Stimulated activated CD8-positive, alpha-beta memory T cell treated with anti-CD3 and anti-CD28 coated beads, Interleukin-15, amount 100 ng/mL, for 24 hours (primary cell): ENCODE measurements at places on chromosomes 16 and 17.

DNA sequence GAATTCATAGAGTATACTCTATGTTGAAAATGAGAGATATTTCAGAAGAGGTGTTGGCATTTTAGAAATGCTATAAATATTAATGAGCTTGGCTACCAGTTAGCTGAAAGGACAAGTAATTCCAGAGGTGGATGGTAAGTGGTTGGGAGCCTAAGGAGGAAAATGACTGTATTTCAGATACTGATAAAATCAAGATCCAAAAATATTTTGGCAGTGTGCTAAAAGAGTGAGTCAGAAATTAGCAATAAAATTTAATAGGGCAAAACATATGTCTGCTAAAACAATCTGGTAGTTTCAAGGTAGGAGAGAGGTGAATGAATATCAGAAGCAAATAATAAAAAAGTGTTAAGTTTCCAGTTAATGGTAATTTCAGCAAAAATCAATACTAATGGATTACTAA is 1287.9 kb downstream of the CDH8 start:
- no peak for DNase-seq

- DNase-seq, result no peak
Measured at GRCh38 chr17:2263183-2264066, 40.2 kb downstream of the SMG6 start.

GRCh38 chr17:81840826-81841778 is 6.3 kb upstream of the PPP1R27 start:
- DNase-seq, result no peak

DNA sequence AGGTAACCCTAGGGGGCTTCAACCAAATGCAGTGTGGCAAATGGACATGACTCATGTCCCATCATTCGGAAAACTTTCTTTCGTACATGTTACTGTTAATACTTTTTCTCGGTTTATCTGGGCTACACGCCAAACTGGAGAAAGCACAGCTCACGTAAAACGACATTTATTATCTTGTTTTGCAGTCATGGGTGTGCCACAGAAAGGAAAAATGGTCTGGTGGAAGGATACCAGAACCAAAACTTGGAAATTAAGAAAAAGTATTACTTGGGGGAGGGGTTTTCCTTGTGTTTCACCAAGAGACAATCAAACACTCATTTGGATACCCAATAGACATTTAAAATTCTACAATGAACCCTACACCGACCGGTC is 23.6 kb downstream of the ALOX15B start:
- no peak for DNase-seq

- no peak for DNase-seq
Measured at GRCh38 chr17:12667299-12667958, 1.7 kb downstream of the MYOCD start.

DNA sequence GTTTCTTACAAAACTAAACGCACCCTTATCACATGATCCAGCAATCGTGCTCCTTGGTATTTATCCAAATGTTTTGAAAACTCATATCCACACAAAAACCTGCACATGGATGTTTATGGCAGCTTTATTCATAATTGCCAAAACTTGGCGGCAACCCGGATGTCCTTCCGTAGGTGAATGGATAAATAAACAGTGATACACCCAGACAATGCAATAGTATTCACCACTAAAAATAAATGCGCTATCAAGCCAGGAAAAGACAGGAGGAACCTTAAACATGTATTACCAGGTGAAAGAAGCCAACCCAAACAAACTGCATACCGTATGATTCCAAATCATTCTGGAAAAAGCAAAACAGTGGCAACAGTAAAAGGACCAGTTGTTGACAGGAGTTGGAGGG is 10.0 kb downstream of the SPATA32 start:
- DNase-seq, result no peak

DNA sequence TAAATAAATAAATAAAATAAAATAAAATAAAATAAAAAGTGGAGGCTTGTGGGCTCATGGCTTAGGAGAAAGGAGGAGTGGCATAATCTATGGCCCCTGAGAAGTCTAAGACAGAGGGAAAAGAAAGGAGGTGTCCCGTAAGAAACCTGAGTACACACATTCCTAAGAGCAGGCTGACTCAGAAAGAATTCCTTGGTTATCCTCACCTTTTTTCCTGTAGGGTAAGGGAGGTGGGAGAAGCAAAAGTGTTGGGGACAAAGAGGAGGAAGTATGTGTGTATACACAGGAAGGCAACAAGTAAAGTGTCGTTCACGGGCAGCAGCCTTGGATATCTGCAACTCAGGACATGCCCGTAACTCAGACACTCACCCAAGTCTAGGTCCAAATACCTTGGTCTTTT is 29.3 kb downstream of the MARF1 start:
- DNase-seq, result no peak

GRCh38 chr17:17455173-17455572 is 21.6 kb upstream of the MED9 start:
- DNase-seq, result no peak

- DNase-seq, result no peak
Measured at GRCh38 chr17:49403514-49404289, 11.0 kb downstream of the PHB1 start.

DNA sequence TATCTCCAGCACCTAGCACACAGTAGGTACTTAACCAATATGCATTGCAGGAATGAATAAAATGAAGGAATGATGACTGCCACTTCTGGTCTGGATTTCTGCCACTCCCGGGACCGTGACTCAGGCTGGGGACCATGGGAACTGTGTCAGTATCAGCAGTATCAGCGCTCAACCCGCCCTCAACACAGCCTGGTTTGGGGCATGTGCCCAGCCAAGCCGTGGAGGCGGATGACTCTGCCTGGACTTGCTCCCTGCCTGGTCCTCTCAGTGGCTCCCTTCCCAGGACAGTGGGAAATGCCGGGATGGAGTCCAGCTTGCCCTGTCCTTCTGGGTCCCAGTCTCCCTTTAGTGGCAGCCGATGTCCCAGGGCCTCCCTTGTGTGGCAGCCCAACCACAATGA is 55.1 kb downstream of the SRCIN1 start:
- no peak for DNase-seq

- DNase-seq, result no peak
Measured at GRCh38 chr16:64295466-64295865, 826.4 kb downstream of the CDH11 start.

- no peak for DNase-seq
Measured at GRCh38 chr16:81544700-81545271, 100.2 kb downstream of the CMIP start.

DNA sequence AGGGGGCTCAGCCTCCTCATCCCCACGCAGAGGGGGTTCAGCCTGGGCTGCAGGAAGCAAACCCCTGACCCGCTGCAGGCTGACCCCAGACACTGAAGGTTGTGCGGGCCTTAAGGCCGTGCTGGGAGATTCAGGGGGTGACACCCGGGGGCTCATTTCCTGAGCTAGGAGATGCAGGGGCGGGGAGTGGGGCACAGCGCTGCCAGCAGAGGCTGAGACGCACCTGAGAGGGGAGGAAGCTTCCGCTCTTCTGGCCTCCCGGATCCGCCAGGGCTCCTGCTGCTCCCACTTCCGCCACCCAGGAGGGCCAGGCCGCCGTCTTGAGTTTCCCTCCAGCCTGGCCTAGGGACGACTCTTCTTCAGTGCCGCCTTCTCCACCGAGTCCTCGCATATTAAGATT is 173.2 kb upstream of the FOXF1 start:
- DNase-seq, result no peak

GRCh38 chr16:57409870-57410587 is 5.5 kb downstream of the CCL17 start:
- DNase-seq, result no peak

GRCh38 chr17:14784997-14785696 is 480.0 kb downstream of the PMP22 start:
- DNase-seq, result no peak
